H1 (cell line): ENCODE measurements at places on chromosomes 16 and 17.
A peak's percentile ranks its signal among the peaks of the same experiment; 100 is the strongest.

DNA sequence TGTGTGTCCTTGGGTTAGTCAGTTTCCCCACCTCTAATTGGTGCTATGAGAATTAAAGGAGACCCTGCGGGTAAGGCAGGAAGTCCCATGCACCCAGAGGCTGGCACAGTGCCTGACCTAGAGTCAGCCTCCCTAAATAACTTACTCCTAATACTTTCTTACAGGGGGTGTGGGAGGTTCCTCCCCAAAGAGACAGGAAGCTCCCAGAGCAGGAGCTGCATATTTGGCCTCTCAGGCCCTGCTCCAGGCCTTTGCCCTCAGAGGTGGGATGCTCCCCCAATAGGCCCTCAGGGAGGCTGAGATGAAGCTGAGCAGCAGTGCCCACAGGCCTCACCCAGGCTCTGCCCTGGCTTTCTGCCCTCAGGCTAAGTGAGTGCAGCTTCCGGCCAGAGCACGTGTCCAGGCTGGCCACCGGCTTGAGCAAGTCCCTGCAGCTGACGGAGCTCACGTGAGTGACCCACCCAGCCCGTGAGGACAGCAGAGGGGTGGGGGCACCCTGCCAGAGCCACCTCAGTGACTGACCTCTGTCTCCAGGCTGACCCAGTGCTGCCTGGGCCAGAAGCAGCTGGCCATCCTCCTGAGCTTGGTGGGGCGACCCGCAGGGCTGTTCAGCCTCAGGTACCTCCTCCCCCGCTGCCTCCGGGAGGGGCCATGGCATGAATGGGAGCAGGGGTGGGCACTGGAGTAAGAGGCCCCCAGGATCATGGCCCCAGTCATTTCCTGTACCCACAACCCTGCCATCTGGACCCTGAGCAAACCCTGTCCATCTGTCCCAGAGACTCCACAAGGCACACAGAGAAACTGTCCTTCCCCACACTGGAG, 31.1 kb upstream of the CPNE2 start:
- no peak for DNase-seq

DNA sequence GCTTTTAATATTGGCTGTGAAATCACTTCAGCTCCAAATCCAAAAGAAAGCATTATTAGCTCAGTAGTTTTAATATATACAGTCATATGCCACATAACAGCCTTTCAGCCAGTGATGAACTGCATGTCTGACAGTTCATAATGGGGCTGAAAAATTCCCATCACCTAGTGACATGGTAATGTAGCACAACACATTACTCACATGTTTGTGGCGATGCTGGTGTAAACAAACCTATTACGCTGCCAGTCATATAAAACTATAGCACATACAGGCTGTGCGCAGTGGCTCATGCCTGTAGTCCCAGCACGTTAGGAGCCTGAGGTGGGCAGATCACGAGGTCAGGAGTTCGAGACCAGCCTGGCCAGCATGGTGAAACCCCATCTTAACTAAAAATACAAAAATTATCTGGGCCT, 92.2 kb downstream of the TUBD1 start:
- no peak for DNase-seq

DNA sequence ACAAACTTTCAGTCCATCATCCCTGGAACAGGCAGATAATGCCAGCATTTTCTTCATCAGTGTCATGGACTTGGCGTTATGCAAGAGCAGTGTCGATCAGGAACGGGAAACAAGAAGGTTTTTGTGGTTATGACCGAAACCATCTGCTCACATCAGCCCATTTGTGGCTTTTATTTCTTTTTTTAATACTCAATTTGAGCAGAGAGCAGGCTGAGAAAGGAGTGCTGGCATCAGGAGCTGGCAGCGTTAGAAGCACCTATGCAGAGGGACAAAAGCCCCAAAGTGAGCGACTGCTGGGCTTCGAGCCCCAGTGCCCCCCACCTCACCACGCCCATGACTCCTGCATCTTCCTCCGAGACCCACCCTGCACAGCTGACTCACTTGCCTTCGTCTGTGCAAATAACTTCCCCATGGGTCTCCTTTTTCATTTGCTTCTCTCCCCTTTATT, 16.2 kb upstream of the CD300E start:
- no peak for DNase-seq

GRCh38 chr16:17552351-17552750, 81.6 kb upstream of the XYLT1 start:
- no peak for DNase-seq

- no peak for DNase-seq
Measured at GRCh38 chr17:73293480-73293911, 18.3 kb downstream of the CDC42EP4 start.

DNA sequence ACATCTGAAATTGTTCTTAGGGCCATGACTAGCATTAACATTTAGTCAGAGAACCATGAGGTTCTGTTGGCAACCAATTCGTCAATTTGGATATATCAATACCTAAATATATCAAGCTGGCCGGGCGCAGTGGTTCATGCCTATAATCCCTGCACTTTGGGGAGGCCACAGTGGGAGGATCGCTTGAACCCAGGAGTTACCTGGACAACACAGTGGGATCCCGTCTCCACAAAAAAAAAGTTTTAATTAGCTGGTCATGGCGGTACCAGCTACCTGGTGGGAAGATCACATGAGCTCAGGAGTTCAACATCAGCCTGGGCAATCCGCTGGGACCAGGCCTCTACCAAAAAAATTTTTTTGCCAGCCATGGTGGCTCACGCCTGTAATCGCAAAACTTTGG, 8.4 kb downstream of the YWHAE start:
- no peak for DNase-seq

DNA sequence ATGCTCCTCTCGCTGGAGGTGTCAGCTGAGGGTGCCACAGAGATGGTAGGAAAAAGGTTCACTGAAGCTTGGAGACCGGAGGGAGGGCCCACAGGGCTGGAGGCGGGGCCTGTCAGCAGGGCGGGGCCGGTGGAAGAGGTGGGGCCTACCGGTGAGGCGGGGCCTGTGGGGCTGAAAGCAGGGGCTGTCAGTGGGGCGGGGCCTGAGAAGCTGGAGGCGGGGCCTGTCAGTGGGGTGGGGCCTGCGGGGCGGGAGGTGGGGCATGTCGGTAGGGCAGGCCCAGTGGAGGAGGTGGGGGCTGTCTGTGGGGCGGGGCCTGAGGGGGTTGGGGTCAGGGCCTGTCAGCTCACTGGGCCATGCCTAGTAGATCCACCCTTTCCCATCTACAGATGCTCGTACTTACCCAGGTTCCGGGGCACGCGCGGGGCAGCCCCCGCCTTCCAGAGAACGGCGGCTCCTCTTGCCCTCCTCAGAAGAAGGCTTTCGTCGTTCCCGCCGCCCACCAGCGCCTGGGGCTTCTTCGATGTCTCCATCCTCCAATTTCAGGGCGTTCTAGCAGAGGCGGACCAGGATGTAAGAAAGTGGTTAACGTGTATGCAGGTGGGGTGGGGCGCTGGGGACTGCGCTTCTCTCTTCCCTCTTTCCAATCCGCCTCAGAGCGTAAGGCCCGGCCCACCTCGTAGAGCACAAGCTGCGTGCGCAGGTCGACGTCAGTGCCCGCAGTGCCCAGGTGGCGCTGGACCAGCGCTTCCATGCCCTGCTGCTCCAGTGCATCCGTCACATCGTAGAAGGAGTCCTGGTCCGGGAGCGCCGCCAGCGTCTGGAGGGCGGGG, 9.8 kb downstream of the TMEM208 start:
- peak; percentile 98 for DNase-seq

DNA sequence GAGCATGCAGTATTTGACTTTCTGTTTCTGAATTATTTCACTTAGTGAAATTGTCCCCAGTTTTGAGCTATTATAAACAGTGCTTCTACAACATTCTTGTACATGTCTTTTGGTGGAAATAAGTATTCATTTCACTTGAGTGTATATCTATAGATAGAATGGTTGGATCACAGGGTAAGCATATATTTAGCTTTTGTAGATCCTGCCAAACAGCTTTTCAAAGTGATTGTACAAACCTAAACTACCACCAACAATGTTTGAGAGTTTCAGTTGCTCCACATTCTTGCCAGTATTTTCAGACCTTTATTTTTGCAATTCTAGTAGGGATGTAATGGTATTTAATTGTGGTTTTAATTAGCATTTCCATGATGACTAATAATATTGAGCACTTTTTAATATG, 91.6 kb downstream of the CCT6B start:
- no peak for DNase-seq

GRCh38 chr17:29078183-29079045, 35.5 kb downstream of the PIPOX start:
- DNase-seq: no peak

GRCh38 chr16:23293016-23293415, 9.1 kb upstream of the SCNN1B start:
- no peak for DNase-seq

GRCh38 chr17:79835953-79836509, 3.2 kb downstream of the CBX4 start:
- peak; percentile 92 for DNase-seq

DNA sequence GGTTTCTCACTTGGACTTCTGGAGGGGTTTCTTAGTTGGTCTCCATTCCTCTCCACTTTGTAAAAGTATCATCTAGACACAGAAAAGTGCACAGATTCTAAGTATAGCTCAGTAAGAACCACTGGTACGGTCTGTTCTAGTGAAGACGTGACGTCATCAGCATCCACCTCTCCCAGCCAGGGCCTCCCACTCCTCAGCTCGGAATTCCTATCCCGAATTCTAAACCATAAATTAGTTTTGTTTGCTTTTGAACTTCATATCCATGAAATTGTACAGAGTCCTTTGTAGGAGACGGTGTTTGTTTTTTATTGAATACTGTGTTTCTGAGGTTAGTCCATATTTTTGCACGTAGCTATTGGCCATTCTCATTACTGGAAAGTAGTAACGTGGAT, 25.5 kb downstream of the FOXK2 start:
- no peak for DNase-seq

- DNase-seq: no peak
Measured at GRCh38 chr16:81158964-81159363, 62.8 kb upstream of the GCSH start.

DNA sequence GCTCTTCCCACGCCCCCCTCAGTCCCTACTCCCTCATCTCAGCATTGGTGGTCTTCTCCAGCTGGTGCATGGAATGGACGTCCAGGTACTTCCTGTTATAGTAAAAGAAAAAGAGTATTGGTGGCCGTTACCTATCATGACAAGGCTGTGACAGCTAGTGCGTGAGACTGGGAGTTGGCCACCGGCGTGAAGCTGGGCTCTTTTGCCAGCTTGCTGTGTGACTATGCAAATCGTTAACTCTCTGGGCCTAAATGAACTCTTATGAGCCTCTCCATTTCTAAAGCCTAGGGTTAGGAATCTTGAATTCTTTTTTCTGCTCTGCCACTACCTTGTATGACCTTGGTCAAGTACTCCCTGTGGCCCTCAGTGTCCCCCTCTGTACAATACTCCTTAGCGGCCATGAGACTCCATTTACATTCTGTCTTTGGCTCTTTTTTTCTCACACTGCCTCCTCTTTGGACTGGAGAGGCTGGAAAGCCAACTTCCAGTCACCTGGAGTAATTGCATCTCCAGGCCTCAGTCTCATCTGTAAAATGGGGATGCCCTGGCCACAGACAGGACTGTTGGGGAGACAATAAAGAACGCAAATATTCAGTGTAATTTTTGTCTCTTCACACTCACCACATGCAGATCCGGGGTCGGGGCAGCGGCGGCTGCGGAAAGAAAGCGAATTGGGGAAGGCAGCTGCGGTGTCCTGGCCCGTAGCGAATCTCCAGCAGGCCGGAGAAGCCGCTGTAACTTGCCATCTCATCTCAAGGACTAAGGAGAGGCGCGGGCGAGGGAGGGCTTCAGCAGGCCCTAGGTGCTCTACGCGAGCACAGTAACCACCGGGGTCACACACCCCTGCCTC, 1.1 kb downstream of the CFAP119 start:
- DNase-seq: no peak

DNA sequence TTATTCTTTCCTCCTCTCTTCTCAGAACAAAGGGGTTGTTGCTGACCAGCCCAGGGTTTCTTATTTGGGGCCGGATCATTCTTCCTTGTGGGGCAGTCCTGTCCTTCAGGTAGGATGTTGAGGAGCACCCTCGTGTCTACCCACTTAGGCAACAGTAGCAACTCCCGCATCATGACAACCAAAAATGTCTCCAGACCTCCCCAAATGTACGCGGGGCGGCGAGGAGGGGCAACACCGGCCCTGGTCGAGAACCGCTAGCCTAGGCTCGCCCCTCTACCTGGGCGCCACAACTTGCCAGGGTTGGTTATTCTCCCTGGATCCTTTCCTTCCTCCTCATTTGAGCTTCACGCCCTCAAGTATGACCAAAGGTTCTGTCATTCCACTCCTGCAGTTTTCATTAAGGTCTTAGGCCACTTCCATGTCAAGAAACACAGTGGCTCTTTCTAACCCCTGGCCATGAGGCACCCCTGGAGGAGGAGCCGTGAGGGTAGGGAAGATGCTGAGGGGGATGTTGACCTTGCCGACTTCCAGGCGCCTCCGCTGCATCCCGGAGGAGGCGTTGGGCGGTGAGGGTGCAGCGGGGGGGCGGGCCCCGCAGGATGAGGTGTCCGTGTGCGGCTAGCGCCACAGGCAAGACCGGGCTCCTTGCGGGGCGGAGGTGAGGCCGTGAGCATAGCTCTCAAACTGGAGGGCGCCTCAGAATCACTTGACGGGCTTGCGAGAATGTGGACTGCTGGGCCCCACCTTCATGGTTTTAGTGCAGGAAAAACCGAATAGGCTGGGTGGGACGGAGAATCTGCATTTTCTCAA, 712 bp upstream of the SPECC1 start:
- DNase-seq: no peak

DNA sequence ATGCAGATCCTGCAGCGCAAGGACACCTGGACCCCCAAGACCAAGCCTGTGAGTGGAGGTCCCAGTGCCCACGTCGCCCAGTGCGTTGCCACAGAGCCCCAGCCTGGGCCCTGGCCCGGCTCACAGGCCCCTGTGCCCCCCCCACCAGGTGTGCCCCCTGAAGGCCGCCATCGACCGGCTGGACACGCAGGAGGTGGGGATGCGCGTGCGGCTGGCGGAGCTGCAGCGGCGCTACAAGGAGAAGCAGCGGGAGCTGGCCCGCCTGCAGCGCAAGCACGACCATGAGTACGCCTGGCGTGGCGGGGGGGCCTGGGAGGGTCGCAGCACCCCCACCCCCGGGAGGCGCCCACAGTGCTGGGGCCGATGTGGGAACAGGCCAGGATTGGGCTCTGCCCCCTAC, 56.6 kb downstream of the BAHCC1 start:
- no peak for DNase-seq

- no peak for DNase-seq
Measured at GRCh38 chr16:54462771-54463170, 176.2 kb upstream of the IRX3 start.

- no peak for DNase-seq
Measured at GRCh38 chr17:55062921-55063320, 94.4 kb downstream of the STXBP4 start.
